ENCODE measurements at places on chromosomes 1 and 21.

DNA sequence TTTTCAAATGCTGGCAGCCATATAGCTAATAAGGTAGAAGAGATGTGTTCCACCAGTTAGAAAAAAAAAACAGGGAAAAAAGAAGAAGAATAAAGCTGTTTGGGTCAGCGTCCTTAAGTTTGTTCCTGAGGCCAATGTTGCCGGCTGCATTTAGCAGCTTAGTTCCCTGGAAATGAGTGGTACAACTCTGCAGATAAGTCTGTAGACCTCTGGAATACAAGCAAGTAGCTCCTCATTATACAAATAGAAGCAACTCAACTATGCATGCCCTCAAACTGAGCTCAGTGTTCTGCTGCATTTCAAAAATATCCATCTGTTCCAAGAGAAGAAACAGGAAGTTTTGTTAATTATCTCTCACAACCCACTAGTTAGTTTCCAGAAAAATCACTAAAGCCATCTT is 181.2 kb upstream of the PKN2 start:
- no peak for DNase-seq

GRCh38 chr1:26471498-26472319 is 531 bp upstream of the HMGN2 start:
- no peak for DNase-seq

DNA sequence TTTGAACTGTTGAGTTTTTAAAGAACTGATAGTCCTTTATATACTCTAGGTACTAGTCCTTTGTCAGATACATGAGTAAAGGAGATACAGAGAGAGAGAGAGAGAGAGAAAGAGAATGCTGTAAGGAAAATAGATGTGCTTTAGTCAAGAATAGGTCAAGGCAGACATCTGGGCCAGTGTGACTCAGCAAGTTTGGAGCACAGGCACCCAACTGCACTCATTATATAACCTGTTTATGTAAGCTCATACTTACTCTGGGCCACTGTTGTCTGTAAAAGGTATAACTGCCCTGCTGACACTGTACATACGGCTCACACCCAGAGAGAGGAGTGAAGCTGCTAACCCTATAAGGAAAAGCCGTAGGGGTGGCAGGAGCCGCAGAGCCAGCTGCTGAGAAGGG is 32.2 kb upstream of the AKT3 start:
- no peak for DNase-seq

GRCh38 chr1:231862611-231863010 is 236.0 kb downstream of the DISC1 start:
- no peak for DNase-seq

- no peak for DNase-seq
These were observed 10.5 kb downstream of the KCNQ4 start for GRCh38 chr1:40794048-40794447.

GRCh38 chr1:80994038-80994437 is 806.7 kb upstream of the ADGRL2 start:
- no peak for DNase-seq

DNA sequence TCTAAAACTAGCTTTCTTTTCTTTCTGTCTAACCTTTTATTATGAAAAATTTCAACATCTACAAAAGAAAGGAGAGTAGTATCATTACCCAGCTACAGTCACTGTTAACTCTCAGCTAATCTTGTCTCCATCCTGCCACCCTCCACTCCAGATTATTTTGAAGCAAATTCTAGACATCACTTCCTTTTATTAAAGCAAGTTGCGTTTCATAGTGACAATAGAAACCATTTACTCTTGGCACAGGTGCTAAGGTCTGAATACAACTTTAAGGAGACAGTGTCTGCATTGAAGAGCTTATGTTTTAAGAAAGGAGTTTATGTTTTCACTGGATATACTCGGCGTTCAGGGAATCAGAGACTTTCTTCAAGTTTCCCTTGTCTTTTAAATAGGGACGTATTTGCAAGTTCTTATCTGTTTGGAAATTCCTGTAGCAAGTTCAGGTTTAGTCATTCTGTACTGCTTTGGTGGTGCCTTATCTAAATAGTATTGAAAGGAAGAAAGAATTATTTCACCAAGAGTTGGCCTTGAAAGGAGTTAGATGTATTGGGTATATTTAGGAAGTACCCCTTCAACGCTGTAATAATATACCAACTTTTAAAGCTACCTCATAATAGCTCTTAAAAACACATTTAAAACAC is 42.7 kb downstream of the ITSN1 start:
- DNase-seq: no peak

DNA sequence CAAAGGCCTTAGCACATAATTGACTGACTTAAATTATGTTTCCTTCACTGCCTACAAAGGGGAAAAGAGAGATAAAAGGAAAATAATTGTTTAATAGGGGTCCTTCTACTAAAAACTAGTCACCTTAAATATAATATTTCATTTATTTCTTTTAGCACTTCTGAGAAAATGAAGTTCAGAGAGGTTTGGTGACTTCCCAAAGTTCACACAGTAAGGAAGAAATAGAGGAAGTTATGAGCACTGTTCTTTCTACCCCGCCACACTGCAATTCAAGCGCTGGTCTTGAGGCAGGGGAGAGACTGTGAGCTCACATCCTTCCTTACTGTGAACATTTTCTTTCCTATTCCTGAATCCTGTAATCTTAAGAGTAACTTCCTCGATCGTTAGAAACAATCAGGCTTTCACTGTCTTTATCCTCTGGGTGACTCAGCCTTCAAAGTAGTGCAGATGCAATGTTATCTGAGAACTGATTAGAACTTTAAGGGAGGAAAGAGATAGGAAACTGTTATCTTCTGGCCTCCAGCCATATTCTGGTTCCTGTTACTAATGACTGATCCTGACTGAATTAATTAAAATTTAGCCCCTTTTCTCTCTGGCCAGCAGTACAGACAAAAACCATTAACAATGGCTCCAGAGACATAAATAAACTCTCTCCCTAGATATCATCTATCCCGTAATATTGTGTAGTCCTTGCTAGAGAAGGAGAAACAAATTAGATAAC is 6.8 kb downstream of the RGS5 start:
- DNase-seq: no peak

- DNase-seq: no peak
These were observed 183.6 kb downstream of the NR5A2 start for GRCh38 chr1:200211157-200211556.

GRCh38 chr1:42035205-42035829 is 116.6 kb upstream of the HIVEP3 start:
- DNase-seq: peak; percentile 33

- no peak for DNase-seq
These were observed 10.9 kb downstream of the RASSF5 start for GRCh38 chr1:206518206-206518605.

GRCh38 chr1:227902641-227902990 is 45.1 kb downstream of the WNT9A start:
- DNase-seq: no peak

- DNase-seq: no peak
These were observed 236.9 kb downstream of the SIPA1L2 start for GRCh38 chr1:232393010-232393409.

DNA sequence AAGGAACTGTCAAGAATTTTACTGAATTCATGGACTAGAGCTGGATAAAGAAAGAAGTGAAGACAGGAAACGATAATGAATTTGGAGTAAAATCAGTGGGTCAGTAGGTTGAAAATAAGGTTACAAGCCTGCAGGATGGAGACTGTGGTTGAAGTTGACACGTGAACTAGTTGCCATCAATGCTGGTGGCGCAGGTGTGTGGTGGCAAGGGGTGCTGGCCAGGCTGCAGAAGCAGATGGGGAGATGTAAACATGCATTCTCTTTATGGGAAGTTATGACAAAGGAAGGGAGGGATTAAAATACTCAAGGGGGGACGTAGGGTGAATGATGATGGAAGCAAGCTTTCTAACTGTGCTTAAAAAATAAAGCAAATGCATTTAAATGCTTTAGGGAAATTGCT is 263.1 kb downstream of the KCNJ6 start:
- DNase-seq: no peak

GRCh38 chr1:112231331-112231730 is 164.7 kb upstream of the CTTNBP2NL start:
- no peak for DNase-seq

DNA sequence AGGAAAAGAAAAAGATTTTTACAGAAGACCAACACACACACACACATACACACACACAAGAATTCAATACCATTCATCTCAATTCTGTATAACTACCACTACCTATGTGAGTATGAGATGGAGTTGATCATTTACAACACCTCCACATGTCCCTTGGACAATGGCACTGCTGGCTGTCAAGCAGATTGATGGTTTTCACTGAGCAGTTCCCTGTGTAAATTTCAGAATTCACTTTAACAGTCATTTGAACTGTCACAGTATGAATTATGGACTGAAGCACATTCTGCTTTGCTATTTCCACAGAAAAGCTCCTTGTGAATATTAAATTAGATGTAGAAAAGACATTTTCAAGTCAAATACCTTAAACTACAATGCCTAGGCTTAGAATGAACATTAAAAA is 14.3 kb downstream of the KCNT2 start:
- DNase-seq: no peak

DNA sequence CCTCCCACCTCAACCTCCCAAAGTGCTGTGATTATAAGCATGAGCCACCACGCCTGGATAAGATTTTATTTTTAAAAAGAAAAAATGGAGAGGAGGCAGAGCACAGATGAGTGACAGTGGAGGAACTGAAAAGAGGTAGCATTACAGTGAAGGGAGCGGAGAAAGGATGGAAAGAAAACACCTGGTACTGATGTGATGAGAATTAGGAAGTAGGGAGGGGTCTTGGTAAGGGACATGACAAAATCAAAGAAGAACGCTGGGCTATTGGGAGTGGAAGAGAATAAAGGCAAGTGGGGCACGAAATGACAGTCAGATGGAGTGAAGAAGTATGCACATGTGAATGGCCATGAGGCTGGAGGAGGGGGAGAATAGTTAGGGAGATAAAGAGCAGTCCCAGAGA is 2.3 kb downstream of the FCRLA start:
- no peak for DNase-seq

DNA sequence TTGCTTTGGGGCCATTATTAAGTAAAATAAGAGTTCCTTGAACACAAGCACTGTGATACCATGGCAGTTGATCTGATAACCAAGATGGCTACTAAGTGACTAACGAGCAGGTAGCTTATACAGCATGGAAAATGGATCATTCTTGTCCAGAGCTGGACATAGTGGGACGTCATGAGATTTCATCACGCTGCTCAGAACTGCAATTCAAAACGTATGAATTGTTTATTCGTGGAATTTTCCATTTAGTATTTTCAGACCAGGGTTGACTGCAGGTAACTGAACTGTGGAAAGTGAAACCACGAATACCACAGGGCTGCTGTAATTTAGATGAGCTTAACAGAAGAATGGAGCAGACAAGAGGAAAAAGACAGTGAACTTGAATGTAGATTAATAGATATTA is 38.9 kb downstream of the CCDC18 start:
- DNase-seq: no peak

DNA sequence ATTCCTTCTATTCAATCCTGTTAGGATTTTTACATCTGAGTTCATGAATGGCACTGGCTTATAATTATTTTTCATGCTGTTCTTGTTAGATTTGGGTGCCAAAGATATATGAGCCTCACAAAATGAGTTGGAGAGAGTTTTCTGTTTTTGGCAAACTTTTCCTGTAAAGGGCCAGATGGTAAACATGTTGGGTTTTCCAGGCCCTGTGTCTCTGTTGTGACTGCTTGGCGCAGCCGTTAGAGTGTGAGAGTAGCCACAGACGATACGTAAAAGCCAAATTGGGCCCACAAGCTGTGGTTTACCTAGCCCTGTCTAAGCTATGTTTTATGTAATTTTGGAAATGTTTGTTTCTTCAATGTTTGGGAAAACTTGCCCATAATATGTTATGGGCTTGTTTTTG is 15.6 kb upstream of the CA6 start:
- DNase-seq: no peak

DNA sequence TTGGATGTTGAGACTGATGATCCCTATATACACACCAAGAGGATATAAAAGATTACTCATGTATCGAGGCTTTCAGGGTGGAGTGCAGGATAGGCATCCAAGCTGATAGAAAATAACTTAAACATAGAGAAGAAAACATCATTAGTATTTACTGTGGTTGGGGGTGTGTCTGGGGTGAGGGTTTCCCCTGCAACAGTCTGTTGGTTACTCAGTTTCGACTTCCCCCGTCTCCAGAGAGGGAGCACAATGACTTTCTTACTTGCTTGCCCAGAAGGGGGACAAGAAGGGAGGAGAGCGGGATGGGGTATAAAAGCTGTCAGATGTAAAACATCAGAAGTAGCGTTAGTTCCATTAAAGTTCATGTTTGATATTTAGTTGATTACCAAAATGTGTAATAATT is 717.4 kb upstream of the ZP4 start:
- DNase-seq: no peak

DNA sequence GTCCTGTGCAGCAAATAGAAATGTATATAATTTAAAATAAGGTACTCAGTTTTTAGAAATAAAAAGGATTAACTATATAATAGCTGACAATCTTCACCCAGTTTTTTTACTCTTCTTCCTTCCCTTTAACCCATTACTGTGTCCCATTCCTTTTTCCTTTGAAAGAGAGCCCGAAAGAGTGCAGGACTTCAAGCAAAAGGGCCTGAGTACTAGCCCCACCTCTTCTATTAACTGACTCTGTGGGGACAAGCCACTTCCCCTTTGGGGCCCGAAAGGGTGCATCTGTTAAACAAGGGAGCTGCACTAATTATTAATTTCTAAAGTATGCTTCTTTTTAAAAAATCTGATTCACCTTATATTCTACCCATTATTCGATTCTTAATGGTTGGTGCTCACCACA is 3.3 kb downstream of the USP24 start:
- no peak for DNase-seq

DNA sequence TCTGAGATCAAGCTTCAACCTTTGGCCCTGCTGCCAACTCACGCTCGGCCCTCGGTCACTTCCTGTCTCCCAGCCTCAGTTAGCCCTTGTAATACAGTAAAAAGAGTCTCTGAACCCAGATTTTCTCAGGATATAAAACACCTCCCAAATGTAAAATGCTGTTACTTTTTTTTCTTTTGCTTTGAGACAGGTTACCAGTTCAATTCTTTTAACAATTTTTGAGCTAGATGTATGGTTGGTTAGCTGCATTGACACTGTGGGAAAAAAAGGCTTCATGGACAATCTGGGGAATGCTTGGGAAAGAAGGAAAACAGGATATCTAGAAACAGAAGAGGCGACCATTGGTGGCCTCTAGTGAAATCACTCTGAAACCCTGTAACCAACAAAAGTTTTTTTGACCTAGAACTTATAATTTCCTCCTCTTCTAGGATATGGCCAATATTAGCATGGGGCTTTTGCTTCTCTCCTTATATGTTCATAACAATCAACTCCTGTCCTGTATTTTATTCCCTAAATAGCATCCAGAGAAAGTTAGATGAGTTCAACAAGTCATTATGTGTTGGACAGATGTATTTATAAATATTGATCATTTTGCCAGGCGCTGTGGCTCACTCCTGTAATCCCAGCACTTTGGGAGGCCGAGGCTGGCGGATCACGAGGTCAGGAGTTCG is 1.3 kb downstream of the CMPK1 start:
- DNase-seq: no peak
